Posterior vena cava (tissue), 2 donors: ENCODE measurements at places on chromosomes 7 and 10.

DNA sequence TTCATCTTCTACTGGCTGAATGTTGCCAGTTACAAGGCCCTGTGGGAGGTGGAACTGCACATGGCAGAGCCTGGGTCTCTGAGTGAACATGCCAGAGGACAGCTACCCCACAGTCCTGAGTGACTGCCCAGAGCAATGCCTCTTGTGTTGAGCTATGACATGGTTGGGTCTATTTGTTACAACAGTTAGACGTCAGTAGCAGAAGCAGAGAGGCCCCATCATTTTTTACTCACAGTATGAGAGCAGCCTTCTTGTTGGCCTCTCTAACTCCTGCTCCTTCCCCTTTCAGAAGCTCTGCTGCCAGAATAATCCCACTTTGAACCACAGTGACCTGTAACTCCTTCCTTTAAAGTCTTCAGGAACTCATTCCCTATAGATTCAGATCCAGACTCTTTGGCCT is 30.8 kb upstream of the NRP1 start:
- DNase-seq: no peak

DNA sequence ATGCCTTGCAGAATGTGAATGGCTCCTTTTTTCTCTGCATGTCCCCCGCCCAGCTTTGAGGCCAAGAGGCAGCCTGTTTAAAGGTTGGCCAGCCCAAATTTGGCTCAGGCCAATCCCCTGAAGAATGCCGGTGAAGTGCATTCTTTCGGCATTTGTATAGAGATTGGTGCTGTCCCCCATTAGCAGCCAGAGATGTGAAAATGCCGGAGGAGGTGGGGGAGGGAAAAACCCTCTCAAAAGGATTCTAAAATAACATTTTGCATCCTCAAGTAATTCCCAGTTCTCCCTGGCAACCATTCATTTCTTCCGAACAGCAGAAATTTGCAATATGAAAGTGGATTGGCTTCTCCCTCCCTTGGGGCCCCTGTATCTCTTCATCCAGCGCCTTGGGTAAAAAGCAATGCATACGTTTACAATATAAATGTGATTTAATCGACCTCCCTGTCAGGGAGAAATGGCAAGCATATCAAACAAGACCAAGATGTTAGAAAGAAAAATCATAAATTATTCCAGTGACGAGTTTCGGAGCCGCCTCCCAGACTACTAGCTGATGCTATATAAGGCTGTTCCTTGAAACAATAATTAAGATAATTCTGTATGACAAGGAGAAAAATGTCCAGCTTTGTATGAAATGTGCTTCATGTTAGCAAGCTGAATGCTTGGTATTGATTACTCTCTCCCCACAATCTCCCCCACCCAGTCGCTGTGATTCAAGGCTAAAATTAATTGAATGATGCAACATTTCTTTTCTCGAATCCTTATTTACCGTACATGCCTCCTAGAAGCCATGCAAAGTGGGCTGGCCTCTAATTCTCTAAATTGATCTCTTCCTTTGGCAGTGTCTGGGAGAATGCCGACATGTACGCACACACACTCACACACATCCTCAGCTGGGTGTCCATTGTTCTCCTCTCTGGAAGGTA is 323.7 kb downstream of the RPS24 start:
- no peak for DNase-seq

DNA sequence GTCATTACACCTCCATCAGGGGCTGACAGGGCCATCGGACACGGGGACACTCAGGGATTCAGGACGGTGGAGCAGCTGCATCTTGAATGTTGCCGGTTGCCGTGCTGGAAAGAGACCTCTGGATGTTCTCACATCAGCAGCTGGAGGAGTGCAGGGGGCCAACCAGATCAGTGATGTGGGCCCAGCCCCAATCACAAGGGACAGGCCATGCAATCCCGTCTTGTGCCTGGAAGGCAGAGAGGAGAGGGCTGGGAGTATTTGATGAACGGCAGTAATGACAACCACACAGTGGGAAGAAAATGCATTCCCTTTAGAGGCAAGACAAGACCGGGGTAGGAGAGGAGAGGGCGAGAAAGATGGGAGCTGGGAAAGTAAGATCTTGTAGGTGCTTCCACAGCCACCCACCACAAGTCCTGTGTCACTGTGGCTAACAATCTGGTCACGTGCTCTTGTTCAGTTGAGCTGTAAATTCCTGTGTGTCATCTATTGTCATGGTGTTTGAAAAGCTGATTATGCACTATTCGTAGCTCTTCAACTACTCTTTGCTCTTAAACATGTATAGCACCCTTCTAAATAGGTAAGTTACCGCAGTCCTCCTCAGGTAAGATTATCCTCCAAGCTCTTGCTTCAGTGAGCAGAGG is 85.9 kb upstream of the LEP start:
- no peak for DNase-seq

GRCh38 chr7:28354601-28355402 is 57.5 kb upstream of the CREB5 start:
- no peak for DNase-seq

DNA sequence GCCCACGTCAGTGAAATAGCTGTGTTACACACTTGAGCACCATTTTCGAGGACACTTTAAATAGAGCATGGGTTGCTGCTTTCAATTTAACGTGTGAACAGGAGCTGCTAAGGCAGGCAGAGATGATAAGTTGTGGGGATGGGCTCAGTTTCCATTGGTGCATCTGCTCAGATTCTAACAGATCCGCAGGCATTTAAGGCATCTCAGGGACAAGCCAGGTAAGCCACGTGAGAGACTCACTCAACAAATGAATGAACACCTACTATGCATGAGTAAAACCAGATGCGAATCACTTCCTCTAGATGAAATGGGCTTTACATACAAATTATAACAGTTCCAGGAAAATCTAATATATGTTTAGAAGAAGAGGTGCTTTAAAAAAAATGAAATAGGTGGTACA is 34.6 kb downstream of the PLXNA4 start:
- DNase-seq: no peak

DNA sequence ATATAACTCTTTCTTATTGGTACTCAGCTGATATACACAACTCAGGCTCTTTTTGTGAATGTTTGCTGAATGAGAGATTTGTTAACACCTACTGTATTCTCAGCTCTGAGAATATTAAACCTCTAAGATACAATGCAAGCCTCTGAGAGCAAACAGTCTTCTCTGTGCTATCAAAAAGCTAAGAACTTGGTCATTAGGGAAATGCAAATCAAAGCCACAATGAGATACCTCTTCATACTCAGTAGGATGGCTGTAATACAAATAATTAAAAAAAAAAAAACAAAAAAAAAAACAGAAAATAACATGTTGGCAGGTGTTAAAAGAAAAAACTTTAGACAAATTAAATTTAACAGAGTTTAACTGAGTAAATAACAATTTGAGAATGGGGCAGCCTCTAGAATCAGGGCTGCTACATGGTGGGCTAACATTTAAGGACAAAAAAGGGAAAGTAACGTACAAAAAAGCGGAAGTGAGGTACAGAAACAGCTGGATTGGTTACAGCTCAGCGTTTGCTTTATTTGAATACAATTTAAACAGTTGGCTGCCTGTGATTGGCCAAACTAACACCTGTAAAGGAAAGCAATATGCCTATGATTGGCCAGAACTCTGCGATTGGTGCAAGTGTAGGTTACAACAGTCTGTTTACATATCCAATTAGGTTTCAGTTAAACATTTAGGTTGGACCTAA is 14.8 kb upstream of the MTURN start:
- no peak for DNase-seq

GRCh38 chr7:131673576-131673975 is 117.1 kb upstream of the PODXL start:
- DNase-seq: no peak

- DNase-seq: no peak
These were observed 68.9 kb downstream of the PTPRZ1 start for GRCh38 chr7:121941830-121942229.

GRCh38 chr10:85946713-85947326 is 419.8 kb downstream of the GRID1 start:
- no peak for DNase-seq

DNA sequence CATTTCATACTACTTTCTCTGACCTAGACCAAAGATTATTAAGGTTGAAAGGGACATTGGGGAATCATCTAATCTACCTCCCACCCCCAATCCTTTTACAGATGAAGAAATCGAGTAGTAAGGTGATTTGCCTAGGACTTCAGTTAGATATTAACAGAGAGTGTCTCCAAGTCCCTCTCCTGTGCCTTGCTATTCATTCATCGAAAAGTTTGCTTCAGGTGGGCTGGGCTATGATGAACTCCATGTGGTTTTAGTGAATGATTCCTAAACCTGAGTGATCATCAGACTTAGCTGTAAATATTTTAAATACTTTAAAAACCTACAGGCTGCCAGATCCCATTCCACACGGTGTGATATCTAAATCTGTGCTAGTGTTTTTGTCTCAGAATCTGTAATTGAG is 259.4 kb upstream of the SORCS1 start:
- no peak for DNase-seq

DNA sequence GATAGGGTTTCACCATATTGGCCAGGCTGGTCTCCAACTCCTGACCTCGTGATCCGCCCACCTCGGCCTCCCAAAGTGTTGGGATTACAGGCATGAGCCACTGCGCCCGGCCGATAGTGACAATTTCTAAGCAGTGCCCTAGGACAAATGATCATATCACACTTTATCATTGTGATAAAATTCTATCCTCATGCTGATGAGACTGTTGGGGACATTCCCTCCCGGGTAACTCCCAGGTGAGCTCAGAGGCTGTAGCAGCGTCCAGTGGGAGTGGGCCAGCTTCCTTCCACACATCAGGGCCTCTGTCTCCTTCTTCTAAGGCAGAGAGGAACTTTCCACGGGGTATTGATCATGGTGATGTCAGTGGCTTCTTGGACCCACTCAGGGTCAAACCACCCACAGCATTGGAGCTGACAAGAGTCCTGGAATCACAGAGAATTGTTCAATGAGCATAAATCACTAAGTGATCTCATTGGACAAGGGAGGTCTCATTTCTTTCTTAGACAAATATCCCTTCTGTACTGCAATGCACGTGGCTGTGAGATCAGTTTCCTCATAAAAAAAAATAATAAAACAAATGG is 256.1 kb downstream of the KLF6 start:
- DNase-seq: no peak

DNA sequence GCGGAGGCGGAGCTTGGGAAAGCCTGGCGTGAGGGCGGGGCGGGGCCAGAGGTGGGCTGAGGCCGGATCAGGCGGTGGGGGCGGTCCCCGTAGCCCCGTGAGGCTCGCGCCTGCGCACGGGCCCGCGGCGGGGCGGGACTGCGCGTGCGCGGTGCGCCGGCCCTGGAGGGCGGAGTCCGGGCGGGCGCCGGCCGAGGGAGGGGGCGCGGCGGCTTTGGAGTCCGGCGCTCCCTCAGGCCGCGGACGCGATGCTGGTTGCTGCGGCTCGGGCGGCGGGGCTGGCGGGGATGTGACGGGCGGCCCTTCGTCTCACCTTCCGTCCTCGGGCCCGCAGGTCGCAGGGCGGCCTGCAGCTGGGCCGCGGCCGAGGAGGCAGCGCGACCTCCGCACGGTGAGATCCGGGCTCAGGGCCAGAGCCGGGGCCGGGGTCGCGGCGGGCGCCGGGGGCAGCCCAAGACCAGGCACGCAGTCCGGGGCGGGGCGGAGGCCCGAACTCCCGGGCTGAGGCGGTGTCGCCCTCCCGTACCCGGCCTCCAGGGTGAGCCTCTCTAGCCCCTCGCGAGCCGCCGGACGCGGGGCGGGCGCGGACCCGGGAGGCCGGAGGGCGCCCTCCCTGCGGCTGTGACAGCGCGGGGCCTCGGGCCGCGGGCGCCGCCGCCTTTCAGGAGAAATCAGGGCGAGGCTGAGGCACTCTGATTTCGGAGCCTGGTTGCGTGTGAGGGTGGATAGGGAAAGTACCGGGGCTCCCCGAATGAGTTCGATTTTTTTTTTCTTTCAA is at the start of gene CCSER2:
Gene CCSER2 (plus strand): TSS at position 172 of the 778 bp plus-strand sequence. CDS start 42,464 bp downstream, outside the sequence.
- DNase-seq: peak; percentile 99

DNA sequence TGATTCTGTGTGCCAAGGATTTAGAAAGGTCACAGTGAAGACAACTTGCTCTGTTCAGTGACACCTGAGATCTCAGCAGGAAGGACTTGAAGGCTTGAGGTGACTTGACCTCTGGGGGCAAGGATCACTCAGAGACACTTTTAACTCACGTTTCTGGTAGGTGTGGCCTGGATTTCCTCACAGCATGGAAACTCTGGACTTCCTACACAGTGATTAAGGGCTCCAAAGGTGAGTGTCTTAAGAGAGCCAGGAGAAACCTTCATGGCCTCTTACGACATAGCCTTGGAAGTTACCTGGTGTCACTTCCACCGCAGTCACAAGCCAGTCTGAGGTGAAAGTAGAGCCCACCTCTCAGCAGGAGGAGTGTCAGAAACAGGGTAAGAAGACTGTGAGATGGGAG is 38.1 kb upstream of the ADO start:
- no peak for DNase-seq

- no peak for DNase-seq
These were observed 115.5 kb upstream of the CREB5 start for GRCh38 chr7:28296571-28297483.

- DNase-seq: no peak
These were observed 251.4 kb downstream of the PRKG1 start for GRCh38 chr10:51325649-51326048.

DNA sequence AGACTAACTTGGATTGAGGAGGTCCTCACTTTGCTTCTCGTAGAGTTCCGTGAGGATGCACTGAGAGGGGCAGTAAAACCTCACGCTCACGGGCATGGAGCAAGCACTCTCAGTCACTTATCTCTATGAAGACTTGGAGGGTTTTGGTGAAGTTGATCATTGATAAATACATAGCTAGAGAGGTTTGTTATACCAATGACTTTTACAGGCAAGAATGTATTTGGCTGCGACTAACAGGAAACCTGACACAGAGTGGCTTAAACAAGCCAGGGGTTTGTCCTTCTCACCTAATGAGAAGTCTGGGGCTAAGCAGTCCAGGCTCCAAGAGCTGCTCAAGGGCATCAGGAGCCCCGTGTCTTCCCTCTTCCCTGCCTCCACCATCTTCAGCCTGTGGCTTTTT is 6.1 kb downstream of the BICC1 start:
- no peak for DNase-seq

GRCh38 chr10:133365461-133366129 is 7.6 kb downstream of the ECHS1 start:
- no peak for DNase-seq

GRCh38 chr7:29567174-29567573 is 3.5 kb downstream of the PRR15 start:
- no peak for DNase-seq

DNA sequence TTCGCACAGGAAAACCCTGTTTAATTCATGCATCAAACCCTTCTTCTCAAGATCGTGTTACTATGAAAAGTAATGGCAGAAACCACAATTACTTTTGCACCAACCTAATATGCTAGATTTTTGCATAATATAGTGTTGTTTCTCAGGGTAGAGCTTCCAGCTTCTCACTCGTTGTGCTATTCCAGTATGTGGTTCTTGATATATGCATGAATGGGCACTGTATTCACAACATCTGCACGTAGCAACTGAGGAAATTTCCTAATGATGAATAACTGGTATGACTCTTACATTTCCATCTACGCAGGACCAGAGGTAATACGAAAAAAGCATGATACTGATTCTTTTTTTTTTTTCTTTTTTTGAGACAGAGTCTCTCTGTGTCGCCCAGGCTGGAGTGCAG is 326.6 kb upstream of the GALNT17 start:
- DNase-seq: no peak

- DNase-seq: no peak
These were observed 78.8 kb upstream of the MDFIC start for GRCh38 chr7:114843102-114843501.

GRCh38 chr7:82317257-82317721 is 126.3 kb downstream of the CACNA2D1 start:
- no peak for DNase-seq
